GM12892 (cell line): ENCODE measurements at places on chromosomes 5 and 9.

DNA sequence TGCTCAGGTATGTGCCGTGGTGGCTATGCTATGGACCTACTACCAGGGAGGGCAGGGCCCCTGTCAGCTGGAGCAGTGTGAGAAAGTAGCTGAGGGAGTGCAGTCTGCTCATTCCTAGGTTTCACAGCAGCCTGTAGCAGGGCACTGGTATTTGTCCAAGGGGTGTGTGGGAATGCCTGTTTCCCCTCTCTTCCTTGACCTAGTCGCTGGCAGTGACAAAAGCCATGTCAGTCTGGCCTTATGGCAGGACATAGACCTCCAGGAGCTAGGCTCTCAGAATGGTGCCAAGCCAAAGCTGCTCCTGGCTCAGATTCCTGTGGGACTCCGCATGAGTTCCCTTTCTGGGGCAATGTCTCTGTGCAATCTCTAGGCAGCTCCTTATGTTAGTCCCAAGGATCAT is 253.9 kb upstream of the TYRP1 start:
- DNase-seq = no peak

DNA sequence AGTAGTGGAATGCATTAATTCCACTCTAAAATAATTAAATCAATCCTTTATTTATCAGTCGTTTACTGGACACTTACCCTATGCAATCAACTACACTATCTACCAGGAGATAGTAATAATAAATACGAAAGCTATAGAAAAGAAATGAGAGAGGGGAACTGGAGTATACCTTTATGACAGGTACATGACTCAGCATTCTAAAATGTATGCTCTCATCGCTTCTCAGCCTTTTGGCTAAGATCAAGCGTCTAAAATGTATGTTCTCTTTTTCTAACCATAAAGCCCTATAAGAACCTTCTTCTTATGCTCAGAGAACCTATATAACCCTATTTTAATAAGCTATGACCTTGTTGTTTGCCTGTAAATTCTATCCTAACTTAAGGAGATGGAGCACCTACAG is 753.9 kb upstream of the DMAC1 start:
- DNase-seq = no peak

DNA sequence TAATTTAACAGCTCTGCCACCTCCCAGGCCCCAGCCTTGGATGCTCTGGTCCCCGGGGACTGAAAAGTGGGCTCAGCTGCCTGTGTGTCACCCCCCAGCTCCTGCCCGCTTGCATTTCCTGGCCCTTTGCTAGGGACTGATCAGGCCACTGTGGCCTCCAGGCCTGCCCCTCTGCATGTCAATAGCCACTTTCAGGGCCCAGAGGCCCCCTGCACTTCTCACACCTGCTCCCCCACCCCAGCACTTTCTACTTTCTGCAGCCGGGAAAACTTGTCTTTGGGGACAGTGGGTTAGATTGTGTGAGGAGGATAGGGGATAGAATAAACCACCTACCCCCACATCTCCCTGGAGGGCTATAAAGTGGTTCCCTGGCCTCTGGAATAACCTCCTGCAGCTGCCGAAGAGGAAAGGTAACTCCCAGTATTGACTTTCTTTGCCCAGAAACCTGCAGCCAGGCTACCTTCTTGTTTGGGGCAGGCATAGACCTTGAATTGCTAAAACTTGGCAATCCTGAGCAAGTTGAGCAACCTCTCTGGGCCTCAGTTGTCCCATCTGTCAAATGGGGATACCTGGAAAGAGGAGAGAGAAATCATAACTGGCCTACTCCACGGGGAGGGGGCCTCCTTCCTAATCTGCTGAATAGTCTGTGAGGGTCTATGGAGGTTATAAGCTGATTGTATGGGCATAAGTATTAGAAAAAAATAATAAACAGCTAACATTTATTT is 7.8 kb downstream of the AIF1L start:
- no peak for DNase-seq

- DNase-seq = no peak
Measured at GRCh38 chr9:37902796-37903646, 906 bp downstream of the SLC25A51 start.
